Cortex of kidney (tissue), 1 donor: ENCODE measurements at places on chromosomes 2 and 18.

DNA sequence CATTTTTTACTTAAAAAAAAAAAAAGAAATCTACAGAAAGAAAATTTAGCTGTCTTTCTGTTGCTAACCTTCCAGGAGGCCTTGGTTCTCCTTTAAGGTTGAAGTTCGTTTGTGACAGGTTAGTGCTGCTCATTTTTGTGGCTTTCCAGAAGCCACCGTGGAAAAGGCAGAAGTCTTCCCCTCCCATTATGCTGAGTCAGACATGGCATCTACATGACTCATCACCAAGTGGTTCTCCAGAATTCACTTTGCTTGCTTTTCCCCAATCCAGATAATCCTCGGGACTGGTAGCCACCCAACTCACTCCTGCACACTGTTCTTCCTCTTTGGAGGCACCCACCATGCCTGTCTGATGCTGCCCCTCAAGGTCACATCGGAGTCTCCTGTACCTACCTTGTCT, 228.7 kb downstream of the PIK3C3 start:
- no peak for DNase-seq

DNA sequence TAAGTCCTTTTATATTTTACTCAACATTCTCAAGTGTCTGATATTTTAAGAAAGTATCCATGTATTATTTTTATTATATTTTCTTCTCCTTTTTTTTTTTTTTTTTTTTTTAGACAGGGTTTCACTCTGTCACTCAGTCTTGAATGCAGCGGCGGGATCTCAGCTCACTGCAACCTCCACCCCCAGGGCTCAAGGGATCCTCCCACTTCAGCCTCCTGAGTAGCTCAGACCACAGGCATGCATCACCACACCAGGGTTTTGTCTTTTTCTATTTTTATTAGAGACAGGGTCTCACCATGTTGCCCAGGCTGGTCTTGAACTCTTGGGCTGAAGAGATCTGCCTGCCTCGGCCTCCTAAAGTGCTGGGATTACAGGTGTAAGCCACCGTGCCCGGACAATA, 212.1 kb downstream of the TCF4 start:
- DNase-seq = no peak

GRCh38 chr2:142130111-142131009, 456 bp downstream of the LRP1B start:
- no peak for DNase-seq

DNA sequence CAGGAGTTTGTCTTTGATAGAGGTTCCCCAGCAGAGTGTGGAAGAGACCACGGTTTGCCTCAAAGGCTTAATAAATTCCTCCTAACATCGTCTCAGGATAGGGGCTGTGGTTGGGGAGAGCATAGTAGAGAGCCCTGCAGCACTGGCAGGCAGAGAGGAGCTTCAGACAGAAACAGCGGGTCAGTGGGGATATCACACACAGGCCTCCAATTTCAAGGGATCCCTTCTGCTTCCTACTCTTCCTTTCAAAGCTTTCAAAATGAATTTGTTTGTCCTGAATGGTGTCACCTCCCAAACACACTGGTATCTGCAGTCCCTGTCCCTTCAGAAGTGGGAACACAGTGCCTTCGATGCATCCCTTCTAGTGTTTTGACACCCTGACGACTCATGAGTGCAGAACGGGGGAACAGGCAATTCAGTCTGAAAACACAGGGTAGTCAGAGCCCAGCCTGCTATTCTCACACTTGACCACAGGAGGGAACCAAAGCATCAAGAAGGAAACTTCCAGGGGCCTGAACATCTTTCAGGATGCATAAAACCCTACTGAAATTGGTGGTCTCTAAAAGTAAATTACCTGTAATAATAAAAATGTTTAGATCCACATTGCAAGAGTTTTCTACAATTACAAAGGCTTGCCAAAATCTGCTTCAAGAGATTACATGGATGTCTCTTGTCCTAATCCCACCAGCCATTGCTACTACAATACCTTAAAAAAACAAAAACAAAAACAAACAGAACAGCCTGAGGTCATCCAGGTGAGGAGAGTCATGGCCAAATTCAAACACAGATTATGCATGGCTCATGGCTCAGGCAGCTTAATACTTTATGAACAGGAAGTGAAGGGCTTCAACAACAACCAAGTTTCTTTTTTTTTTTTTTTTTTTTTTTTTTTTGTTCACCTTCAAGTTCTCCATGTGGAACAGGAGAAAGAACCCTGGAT, 49.8 kb downstream of the SLC14A2 start:
- DNase-seq = no peak

GRCh38 chr2:132366421-132367180, 50.0 kb upstream of the GPR39 start:
- no peak for DNase-seq

DNA sequence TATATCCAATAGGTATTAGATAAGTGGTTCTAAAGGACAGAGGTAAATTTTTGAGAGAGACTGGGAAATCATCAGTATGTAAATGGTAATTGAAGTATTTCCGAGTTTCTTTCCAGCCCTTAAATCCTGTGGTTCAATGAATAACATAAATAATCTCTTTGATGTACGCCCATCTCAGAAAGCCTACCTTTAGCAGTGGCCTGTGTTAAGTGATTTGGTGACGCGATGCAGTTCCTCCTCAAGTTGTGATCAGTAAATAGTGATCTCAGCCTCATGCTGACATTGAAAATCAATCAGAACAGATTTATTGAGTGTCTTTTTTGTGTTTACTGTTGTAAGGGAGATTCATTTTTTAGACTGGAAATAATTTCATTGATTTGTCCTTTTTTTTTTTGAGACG, 137.2 kb upstream of the RASGRP3 start:
- no peak for DNase-seq

DNA sequence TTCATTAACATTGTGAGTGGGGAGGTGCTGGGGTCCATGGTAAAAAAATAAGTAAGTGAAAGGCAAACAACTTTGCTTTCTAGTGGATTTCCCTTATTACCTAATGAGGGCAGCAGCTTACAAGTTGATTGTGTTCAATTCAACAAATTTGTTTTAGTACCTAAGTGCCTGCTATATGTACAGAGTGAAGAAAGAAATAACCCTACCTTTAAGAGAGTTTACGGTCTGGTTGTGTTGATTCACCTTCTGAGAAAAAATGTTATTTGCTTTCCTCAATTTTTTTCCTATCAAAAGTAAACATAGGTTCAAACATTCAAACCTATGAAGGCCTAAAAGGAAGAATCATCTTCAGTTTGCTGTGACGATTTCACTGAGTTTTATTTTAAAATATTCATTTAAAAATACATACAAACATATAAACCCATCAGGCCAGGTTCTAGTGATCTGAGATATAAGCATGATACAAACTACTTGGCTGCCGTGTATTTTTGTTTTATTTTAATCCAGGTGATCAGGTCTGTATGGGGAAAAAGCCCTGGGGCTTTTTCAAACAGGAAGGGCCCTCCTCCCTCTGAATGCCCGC, 1.5 kb upstream of the SPTBN1 start:
- DNase-seq = no peak

DNA sequence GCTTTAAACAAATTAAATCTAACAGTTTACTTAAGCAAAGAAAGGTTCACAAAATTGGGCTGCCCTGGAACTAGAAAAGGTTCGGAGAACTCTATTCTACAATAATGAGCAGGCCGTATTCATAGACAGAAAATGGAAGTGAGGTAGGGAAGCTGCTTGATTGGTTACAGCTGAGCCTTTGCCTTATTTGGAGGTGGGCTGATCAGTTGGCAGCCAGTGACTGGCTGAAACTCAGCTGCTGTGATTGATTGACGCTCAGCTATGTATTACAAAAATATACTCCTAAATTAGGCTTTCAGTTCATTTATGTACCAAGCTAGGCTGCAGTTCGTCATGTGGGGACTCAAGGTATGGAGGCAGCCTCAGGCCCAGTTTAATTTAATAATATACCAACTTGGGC, 42.3 kb upstream of the TTR start:
- DNase-seq = no peak

- DNase-seq = no peak
These were observed 730.8 kb downstream of the DCC start for GRCh38 chr18:53070788-53071187.

GRCh38 chr2:239806276-239806675, 218.9 kb downstream of the NDUFA10 start:
- no peak for DNase-seq

DNA sequence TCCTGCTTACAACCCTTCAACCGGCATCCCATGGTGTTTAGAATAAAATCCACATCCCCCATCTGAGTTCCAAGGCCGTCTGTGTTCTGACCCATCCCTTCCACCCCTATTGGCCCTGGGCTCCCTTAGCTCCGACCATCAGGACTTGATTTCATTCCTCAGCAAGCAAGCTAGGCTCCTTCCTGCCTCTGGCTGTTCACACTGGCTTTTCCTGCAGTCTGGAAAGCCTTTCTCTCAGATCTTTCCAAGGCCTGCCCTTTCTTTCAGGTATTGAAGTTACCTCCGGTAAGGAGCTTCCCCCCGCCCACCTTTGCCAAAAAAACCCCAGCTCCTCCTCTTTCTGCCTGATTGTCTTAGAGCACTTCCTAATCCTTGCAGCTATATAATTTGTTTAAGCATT, 86.8 kb downstream of the CLIP4 start:
- no peak for DNase-seq

DNA sequence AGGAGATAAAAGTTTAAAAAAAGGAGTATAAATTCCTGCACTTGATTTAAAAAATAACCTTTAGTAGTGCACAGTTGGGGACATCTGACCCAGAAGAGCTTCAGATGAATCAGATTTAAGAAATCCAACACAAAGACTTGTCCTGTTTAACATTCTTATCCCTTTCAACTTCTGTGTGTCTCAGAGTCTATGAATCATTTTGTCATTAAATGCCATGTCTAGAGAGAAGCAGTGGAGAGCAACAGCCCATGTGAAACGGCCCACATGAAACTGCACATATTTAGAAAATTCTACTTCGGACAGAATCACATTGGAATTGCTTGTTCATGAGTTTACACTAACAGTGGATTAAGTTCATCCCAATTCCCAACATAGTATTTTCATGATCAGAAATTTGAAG, 278.6 kb downstream of the SLC8A1 start:
- DNase-seq = no peak

DNA sequence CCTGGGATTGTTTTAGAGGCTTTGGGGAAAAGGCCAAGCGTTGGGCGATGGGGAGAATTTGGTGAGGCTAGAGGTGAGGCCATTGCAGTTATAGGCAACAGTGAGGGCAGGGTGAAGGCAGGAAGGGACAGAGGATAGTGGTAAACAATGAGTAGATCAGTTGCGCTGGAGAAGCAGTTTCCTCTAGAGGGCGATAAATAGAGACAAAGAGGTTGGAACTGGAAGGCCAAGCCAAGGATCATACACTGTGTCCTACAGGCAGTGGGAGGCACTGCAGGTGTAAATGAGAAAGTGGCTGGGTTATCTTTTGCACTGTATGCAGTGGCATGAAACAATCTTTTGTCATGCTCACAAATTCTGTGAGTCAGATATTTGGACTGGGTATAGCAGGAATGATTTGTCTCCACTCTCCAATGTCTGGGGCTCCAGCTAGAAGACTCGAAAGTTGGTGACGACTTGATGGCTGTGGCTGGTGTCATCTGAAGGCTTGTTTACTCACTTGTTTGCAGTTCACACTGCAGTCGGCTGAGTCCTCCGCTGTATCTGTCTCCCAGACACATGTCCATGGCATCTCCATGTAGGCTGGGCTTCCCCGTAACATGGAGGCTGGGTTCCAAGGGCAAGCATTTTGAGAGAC, 82.1 kb downstream of the TNP1 start:
- DNase-seq = no peak

DNA sequence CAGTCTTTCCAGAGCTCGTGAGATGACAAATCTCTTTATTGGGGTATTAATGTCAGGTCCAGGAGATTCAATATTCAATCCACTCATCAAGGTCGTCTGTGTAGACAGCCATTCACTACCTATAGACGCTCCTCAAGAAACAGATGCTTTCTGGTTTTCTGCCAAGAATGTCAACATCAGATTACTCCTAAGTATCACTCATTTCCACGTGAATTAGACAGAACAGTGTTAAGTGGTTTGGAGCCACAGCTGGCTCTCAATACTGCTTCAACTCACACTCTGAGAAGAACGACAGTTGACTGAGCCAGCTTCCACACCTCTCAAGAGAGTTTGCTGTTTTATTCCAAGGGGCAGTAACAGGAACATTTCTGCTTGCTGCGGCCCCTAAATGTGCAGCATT, 113.5 kb upstream of the NEDD4L start:
- DNase-seq = no peak

DNA sequence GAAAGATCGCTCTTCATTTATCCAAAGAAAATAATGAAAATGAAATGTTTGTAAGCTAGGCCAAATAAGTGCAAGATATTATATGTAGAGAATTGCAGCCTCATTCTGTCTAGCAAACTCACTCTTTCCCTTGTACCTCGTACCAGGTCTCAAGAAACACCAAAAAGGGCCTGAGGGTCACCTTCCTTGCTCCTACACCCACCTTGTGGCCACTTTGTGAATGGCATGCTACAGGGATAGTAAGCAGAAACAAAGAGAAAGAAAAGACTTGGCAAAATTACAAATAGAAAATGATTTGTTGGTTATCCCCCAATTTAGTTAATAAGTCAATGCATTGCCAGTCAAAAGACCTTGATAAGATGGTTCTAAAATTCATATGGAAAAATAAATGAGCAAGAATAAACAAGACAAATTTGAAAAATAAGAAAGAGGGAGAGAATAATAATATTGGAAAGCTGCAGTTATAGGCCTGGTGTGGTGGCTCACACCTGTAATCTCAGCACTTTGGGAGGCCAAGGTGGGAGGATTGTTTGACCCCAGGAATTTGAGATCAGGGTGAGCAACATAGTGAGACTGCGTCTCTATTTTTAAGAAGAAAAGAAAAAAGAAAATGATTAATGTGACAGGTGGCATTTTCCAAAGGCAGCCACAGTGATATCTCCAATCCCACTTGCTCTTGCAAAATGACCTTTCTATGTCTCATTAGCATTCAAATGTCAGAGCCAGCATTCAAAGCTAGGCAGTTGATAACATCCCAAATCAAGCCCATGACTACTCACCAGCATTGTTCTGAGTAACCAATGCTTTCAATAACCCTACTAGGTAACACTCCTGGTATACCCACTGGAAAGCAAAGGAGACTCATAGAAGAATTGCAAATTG, 38.8 kb upstream of the BMP10 start:
- DNase-seq = no peak

DNA sequence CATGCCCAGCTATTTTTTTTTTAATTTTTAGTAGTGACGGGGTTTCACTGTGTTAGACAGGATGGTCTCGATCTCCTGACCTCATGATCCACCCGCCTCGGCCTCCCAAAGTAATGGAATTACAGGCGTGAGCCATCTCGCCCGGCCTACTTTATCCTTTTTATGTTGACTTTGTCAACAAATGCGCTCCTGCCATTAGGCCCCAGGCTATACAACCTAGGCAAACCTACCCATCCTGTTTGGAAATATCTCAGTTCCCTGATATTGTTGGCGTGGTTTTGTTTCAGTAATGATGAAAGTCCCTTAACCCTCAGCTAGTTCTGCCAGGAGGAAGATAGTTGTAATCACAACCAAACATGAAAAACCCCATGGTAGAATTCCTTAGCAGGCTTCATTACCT, 249.4 kb upstream of the SOX11 start:
- DNase-seq = no peak

- no peak for DNase-seq
These were observed 175.1 kb downstream of the GULP1 start for GRCh38 chr2:188466761-188467160.

GRCh38 chr18:1916869-1917523, 654.3 kb downstream of the METTL4 start:
- DNase-seq = no peak

GRCh38 chr2:46119453-46119852, 177.8 kb upstream of the EPAS1 start:
- DNase-seq = no peak

- DNase-seq = no peak
These were observed 985.0 kb downstream of the DPP10 start for GRCh38 chr2:115427436-115427835.
